ENCODE measurements at places on chromosomes 7 and 10.

- no peak for DNase-seq
Observed at GRCh38 chr10:5349362-5349761, 15.4 kb upstream of the UCN3 start.

DNA sequence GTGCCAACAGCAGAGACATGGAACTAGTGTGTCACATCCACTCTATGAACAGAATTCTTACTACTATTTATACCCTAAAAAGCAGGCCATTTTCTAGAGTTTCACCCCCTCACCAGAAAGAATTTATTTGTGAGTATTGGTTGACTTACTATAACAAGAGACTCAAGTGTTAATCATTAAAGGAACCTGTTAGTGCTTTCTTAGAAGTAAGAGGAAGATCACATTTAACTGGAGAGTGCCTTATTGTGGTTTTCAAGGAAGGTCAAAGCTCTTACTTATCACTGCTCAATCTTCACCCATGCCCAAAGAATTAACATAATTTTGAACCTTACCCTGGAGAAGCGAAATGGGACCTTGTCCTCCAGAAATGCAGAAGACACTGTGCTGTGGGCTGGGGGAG is 169.3 kb upstream of the PRSS1 start:
- no peak for DNase-seq

- DNase-seq, result no peak
Observed at GRCh38 chr7:135943134-135943879, 33.9 kb downstream of the MTPN start.

DNA sequence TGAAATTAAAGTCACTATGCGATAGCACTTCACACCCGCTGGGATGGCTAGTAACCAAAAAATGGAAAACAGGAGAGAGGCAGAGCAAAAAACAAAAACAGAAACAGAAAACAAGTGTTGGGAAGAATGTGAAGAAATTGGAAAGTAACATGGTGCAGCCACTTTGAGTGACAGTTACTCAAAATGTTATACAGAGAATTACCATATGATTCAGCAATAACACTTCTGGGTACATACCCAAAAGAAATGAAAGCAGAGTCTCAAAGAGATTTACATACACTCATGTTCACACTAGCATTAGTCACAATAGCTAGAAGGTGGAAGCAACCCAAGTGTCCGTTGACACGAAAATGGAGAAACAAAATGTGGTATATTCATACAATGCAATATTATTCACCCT is 88.6 kb upstream of the KCNIP2 start:
- no peak for DNase-seq

DNA sequence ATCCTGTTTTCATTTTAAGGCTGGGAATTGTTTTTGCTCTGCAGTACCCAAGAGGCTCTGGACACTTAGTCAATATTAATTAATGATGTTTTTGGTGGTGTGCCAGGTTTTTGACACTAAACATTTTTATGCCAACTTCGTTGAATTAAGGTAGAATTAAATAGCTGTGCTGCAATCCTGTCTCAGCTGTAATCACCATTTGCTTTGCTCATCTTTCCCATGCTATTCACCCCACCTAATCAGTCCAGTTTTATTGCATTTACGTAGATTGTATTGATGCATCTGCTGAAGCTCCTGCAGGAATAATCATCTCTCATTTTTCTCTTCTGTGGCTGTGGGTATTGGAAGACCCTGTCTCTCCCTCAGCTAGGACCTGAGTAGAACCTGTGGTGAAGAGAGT is 52.6 kb upstream of the TRUB1 start:
- DNase-seq, result no peak

- DNase-seq, result no peak
Observed at GRCh38 chr10:73731588-73732375, 12.4 kb upstream of the SEC24C start.

- DNase-seq, result no peak
Observed at GRCh38 chr10:108956149-108956548, 967.2 kb downstream of the XPNPEP1 start.

GRCh38 chr7:149799397-149800168 is 26.2 kb upstream of the ZNF467 start:
- DNase-seq, result peak; percentile 55

DNA sequence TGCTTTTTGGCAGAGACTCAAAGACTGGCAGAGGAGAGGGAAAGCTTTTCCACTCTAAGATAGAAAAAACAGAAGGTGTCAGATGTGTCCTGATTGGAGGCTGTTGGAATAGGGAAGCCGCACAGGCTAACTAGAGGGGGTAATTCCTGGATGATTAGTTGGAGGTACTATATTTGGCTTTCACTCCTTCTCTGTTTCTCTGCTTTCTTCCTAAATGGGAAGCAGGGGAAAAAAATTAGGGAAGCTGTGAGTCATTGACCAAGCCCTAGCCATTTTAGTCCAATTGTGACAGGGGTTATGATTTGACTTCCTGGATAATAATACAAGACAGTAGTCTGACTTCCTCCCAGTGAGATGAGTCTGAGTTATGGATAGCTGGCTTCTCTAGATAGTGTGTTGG is 475.2 kb upstream of the CELF2 start:
- no peak for DNase-seq

GRCh38 chr7:159141660-159142059 is 3.0 kb downstream of the VIPR2 start:
- DNase-seq, result no peak

GRCh38 chr7:119228482-119228881 is 1004.0 kb downstream of the ANKRD7 start:
- DNase-seq, result no peak

- DNase-seq, result no peak
Observed at GRCh38 chr10:120641695-120642094, 184.7 kb downstream of the PLPP4 start.

DNA sequence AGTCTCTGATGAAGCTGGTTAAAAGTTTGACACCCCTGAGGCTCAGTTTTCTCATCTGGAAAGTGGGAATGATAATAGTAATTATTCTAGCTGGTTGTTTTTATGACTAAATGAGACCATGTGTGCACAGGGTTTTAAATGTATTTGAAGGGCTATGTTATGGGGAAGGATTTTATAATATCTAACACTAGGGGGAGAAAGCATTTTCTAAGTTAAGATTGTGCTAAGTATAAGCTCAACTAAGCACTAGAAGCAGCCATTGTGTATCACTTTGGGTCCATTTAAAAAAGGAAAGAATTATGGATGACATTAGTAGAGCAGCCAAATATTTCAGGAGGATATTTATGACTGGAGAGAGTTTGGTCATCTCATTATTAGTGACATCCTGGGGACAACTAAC is 49.5 kb upstream of the CREB5 start:
- DNase-seq, result no peak

DNA sequence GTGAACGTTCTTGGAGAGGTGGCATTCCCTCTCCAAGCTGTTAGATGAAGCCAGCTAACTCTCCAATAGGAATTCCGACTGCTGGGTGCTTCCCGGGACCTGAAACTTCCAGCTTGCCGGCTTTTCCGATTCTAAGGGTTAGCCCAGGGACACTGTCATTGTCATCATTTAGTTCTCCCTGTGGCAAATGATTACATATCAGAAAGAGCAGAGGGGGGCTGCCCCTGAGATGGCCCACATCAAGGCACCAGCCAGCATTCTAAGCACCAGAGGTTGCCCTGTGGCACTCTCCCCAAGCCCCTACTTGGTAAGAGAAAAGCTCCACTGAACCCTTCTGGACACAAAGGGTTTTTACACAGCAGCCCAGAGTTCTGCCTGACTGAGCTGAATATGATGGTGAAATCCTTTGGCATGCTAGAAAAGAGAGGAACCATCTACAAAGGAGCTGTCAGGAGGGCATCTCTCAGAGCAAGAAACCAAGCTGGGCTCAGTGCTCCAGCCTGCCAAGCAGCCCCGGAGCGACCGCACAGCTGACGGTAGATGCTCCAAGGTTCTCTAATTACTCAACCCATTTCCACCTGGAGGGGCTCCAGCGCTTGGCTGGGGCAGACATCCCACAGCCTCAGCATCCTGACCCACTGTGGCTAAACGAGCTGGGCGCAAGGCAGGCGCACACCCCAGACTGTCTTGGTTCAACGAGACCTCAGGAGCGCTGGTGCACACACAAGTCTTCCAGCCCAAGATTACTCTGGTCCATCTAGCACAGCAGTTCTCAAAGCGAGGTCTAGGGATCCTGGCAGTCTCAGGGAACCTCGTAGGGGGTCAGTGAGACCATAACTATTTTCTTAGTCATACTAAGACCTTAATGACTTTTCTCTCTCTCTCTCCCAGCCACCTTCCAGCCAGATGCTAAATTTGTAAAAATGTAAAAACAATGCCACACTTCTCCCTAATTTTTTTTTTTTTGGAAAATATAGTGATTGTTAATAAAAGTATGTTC is 160.5 kb downstream of the GFRA1 start:
- DNase-seq, result no peak

- no peak for DNase-seq
Observed at GRCh38 chr7:12800486-12800885, 113.1 kb downstream of the ARL4A start.

GRCh38 chr7:138008588-138009349 is 6.9 kb upstream of the CREB3L2 start:
- DNase-seq, result peak; percentile 18

DNA sequence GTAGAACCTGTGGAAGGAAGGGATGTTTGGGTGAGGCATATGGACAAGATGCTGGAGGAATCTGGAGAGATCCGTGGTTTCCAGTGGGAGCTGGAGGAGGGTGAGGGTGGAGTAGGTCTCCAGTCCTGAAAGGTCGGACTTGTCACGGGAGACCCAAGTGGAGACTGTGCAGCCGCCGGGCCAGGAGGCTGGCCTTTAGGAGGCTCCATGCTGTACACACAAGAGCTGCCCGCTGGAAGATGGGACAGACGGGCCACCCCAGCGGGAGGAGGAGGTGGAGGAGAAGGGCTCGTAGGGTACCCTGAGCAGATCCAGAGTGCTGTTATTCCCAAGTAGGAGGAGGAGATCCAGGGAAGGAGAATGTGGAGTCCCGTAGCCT is 106.7 kb downstream of the NKX6-2 start:
- DNase-seq, result no peak

DNA sequence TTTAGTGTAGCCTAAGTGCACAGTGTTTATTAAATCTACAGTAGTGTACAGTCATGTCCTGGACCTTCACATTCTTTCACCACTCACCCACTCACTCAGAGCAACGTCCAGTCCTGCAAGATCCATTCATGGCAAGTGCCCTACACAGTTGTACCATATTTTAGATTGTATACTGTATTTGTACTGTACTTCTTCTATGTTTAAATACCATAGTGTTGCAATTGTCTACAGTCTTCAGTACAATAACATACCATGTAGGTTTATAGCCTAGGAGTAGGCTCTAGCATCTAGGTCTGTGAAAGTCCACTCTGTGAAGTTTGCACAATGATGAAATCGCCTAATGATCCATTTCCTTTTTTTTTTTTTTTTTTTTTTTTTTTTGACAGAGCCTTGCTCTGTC is 12.0 kb downstream of the EEPD1 start:
- no peak for DNase-seq

GRCh38 chr10:29947701-29948060 is 111.7 kb downstream of the JCAD start:
- no peak for DNase-seq

- DNase-seq, result no peak
Observed at GRCh38 chr10:36313142-36313541, 671.0 kb upstream of the FZD8 start.

- DNase-seq, result peak; percentile 34
Observed at GRCh38 chr10:45373576-45374349, at the start of gene ALOX5. ALOX5 (plus strand) TSS chr10:45374216; CDS start chr10:45374280, 64 bp downstream.

DNA sequence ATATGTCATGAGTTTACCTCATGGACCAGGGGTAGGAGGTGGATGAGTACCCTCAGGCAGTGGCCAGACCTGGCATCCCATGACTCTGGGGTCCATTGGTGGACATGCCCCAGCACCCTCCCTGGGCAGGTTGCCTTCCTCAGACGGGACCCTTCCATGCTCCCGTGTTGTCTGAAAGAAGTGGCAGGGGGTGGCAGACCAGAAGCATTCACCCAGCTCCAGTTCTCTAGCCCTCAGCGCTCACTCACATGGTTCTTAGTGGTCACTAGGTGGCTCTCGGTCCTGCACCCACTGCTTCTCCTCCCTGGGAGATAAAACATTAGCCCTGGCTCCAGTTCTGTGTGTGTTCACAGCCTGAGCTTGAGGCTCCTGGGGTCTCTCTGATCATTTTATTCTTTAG is 6.0 kb downstream of the RBP3 start:
- no peak for DNase-seq

GRCh38 chr10:107341281-107341680 is 176.8 kb upstream of the SORCS1 start:
- DNase-seq, result no peak

- no peak for DNase-seq
Observed at GRCh38 chr7:117085769-117086463, 132.6 kb downstream of the ST7 start.

DNA sequence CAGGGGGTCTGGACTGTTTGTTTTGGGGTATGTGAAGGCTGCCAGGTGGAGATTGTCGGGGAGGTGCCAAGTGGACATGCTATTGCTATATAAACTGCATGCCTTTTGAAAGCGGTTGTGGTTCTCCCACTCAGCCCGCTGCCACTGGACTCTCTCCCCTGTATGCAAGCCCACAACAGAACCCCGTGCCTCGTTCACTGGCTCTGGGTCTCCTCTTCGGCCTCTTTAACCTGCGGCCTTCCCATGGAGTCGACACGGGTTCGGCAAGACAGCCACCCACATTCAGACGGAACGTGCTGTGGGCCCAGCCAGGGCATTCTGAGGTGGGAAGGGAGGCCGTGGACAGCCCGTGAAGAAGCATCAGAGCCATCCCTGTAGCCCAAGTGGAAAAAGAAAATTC is 50.3 kb downstream of the SVIL start:
- DNase-seq, result no peak

DNA sequence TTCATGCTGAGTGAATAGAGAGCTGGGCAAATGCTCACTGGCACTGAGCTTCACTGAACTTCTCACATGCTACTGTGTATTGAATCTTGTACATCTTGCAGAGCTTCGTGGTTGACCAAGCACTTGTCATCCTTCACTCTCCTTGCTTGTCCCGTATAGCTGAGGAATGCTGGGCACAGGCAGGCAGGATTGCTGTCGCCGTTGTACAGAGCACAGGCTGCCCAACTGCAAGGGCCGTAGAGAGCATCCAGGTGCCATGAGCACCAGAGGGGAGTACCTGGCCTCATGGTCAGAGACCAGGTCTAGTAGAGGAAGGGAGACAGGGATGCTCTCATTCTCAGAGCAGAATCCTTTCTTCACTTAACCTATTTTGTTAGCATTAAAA is 99.8 kb upstream of the RET start:
- no peak for DNase-seq

- DNase-seq, result no peak
Observed at GRCh38 chr10:31630861-31631567, 297.6 kb downstream of the ARHGAP12 start.

Measured in activated naive CD4-positive, alpha-beta T cell treated with Interleukin-2 at 50 U/mL for 16 hours (primary cell).